ENCODE measurements at places on chromosomes 16 and 17.

DNA sequence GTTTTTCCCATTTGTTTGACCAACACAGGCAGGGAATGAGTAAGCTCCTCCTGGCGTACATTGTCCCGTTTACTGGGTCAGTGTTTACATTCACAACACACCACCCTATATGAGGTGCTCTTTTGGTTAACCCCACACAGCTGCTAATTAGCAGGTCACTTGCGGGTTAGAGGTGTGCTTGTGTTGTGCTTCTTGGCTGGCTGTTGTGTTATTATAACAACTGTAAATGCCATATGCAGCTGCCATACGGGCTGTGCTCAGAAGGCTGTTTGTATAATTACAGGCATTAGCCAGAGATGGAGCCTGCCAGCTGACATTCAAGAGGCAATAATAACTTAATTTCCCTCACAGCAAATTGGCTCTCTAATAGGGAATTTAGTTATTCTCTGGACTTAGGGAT is 205.1 kb upstream of the ELAC2 start:
- no peak for DNase-seq

DNA sequence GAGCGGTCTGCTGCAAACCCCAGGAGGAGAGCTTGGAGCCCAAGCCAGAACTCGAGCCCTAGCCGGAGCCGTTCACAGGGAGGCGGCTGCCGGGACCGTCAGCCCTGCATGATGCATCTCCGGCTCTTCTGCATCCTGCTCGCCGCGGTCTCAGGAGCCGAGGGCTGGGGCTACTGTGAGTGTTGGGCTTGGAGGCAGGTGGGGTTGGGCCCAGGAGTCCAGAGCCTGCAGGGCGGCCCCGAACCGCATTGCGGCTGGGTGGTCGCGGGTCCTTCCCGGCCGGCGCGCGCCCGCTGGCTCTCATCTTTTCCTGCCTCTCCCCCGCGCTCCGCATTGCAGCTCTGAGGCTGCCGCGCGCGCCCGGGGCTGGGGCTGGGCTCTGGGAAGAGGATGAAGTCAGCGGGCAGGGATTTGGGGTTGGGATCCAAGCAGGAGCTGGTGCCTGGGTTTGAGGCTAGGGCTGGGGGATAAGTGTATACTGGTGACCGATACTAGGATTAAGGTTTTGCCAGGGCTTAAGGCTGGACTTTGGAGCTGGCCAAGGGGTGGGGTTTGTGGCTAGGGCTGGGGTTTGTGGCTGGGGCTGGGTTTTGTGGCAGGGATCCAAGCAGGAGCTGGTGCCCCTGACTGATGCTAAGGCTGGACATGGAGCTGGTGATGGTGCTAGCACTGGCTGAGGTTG is 532 bp downstream of the CNTNAP1 start:
- DNase-seq = peak; percentile 55

- peak; percentile 98 for DNase-seq
Observed at GRCh38 chr16:14285513-14286367, 214.6 kb downstream of the MRTFB start.

- DNase-seq = no peak
Observed at GRCh38 chr17:7650509-7651096, at the start of gene ATP1B2. ATP1B2 (plus strand) TSS chr17:7650926; CDS start chr17:7651519, 593 bp downstream.

- DNase-seq = peak; percentile 83
Observed at GRCh38 chr16:58515125-58515870, at the start of gene SETD6. SETD6 (plus strand) TSS chr16:58515517; CDS start chr16:58515538, 21 bp downstream.

DNA sequence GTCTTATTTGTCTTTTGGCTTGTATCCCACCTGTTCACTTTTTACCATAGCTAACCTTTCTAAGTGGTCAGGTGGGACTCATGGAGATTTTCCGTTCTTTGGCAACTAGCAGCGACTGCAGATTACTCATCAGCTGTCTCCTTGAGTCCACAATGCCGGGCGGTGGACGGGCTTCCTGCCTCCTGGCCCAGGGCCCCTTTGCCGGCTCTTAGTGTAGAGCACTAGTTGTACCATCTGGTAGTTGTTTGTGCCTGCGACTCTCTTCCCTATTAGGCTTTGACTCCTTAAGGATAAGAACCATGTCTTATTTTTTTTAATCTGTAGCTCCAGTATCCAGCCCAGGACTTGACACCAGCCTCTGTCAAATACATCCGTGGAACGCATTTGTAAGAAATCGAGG is 399.9 kb downstream of the WWOX start:
- DNase-seq = no peak

GRCh38 chr16:4656221-4656620 is 31.6 kb downstream of the MGRN1 start:
- DNase-seq = no peak

- DNase-seq = peak; percentile 19
Observed at GRCh38 chr16:86509759-86510464, 415 bp upstream of the FOXF1 start.

- DNase-seq = peak; percentile 24
Observed at GRCh38 chr17:76997981-76998531, 129.9 kb downstream of the MGAT5B start.

DNA sequence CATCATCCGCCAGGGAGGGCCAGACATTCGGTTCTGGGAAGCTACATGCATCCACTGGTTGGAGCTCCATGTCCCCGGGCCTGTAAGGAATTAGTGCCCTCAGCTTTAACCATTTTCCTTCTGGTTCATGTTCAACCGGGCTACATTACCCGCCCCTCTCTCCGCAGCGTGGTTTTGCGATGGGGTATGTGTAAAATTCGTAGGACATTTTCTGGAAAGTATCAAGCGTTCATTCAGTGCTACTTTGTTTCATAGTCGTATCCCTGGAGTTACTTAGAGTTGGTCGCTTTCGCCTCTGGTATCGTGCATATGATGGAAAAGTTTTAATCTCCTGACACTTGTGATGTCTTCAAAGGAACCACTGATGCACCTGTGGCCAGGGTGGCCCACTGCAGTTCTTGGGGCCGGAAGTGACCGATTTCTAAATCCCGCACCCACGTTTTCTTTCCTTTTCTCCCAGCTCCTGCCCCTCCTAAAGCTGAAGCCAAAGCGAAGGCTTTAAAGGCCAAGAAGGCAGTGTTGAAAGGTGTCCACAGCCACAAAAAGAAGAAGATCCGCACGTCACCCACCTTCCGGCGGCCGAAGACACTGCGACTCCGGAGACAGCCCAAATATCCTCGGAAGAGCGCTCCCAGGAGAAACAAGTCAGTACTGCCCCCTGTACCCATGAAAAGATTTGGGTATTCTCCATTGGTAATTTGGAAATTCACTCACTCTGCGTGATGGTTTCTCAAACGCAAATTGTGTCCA is 637 bp downstream of the RPL23A start:
- DNase-seq = no peak

- DNase-seq = no peak
Observed at GRCh38 chr17:29948448-29949215, 7.2 kb downstream of the EFCAB5 start.

- peak; percentile 32 for DNase-seq
Observed at GRCh38 chr16:75495076-75495674, at the start of gene CHST6. CHST6 (minus strand) TSS chr16:75495441; CDS start chr16:75479828, 15,613 bp downstream.

GRCh38 chr16:5058476-5058875 is 7.3 kb downstream of the C16orf89 start:
- peak; percentile 62 for DNase-seq

DNA sequence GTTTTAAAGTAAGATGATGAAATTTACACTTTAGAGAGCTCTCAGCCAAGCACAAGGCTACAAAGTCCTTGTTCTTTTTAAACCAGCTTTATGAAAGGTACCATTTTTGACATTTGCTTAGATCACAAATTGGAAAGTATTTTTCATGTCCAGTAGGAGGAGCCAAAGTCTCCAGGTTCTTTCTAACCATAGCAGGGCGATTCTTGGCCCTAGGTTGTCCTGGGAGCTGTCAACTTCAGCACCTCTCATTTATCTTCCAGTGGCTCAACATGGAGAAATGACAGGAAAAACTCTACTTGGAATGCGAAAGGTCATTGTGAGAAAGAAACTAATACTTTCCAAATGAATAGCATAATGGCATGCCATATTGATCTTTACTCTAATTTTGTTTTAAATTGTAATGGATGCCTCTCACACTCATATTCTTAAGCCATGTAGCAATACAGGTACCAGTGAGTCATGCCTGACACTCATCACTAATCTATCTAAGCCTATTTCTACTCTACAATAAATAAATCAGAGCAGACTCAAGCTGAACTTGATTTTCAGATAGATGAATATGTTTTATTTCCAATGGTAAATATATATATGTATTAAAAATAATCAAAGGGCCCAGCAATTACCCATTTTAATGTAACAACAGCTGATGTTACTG is 919.1 kb upstream of the EEF2KMT start:
- DNase-seq = peak; percentile 1

DNA sequence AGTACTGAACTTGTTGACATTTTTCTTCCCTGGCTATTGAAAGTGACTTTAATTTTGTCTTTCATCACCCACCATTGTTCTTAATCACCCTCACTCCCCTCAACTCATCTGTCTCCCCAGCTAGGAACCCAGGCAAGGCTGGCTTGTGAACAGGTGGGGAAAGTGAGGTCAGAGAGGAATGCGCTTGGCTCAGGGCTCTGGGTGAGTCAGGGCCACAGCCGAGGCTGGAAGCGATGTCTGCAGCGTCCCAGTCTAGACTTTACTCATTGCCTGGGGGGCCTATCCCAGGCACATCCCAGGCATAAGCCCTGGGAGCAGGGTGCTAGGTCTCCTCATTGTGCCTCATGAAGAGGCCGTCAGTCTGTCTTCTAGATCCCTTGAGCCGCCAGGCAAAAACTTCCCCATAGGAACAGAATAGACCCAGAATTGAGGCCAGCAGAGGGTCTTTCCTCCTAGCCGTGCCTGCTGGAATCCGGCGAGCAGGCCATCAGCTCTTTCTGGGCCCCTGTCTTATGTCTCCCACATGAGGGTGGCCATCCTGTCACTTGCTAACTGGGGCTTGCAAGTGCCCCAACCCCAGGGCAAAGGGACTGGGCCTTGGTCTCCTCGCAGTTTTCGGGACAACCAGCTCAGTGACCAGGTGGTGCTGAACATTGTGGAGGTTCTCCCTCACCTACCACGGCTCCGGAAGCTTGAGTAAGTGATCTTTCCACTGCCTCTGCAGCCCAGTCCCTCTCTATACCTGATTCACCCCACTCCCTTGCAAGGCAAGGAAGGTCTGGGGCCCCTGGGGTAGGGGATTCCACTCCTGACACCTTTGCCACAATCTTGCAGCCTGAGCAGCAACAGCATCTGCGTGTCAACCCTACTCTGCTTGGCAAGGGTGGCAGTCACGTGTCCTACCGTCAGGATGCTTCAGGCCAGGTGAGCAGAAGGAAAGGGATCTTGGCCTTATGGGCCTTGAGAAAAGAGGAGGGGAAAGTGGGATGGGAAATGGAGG is 40.1 kb downstream of the NLRC5 start:
- DNase-seq = peak; percentile 36

GRCh38 chr17:8237175-8237574 is 10.7 kb downstream of the CTC1 start:
- no peak for DNase-seq

DNA sequence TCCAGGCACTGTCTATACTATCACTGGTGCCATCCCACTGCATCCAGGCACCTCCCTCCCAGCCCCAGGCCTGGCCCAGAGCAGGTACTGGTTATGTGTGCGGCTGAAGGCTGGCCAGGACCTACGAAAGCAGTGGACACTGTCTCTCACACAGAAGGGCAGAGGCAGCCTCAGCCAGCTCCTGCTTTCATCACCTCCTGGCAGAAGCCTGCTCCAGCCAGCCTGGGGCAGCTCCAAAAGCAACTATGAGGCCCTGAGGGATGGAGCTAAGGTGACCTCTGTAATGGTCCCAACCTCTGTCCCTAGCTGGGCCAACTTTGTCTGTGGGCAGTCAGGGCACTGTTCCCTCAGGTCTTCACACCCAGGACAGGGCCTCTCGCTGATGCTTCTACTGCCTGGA is 18.8 kb downstream of the HSD11B2 start:
- DNase-seq = no peak

DNA sequence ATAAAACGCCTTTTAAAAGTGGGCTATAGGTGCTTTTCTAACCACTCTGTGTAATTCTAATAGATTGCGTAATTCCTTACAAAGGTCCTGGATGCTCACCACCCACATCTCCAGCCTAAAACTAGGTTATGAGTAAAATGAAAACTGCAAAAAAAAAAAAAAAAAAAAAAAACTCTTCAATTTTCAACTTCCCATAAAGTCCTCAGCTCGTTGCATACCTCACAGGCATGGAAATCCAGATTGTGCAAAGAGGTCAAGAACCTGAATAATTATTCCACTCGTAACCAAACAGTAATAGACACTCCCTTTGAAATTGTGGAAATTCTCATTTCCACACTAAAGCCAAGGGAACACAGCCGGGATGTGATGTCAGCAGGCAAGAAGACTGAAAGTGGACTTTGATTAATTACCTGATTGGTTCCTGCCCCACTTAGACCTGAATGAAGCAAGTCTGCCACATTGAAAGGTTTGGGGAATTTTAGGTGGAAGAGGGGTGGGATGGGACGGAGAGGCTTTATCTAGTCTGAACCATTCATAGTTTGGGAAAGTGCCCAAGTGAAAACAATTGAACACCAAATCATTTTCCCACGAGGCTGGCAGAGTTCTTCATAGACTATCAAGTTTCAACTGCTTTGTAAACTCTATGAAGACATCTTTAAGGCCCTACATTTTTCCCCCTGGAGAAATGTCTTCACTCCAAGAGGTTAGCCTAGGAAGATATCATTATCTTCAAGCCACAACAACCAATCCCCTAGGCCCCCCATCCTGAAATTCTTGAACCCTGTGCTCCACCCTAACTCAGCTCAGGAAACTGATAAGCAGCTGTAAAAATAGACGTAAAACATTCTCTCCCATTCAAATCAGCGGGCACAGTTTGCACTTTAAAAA is 49.1 kb upstream of the TANC2 start:
- peak; percentile 22 for DNase-seq

DNA sequence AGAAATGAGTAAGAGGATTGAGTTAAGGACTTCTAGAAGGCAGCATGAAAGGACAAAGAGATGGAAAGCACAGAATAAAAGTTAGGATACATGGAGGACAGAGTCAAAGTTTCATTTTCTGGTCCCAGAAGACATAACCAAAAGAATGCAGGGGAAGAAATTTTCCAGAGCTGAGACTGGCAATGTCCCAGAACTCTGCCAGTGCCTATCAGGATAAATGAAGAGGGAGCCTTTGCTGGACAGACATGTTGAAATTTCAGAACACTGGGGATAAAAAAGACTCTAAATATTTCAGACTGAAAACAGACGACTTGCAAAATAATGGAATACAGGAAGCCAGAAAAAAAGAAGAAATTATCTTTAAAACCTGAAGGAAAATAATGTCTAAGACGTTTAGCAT is 55.7 kb downstream of the NT5M start:
- DNase-seq = no peak

DNA sequence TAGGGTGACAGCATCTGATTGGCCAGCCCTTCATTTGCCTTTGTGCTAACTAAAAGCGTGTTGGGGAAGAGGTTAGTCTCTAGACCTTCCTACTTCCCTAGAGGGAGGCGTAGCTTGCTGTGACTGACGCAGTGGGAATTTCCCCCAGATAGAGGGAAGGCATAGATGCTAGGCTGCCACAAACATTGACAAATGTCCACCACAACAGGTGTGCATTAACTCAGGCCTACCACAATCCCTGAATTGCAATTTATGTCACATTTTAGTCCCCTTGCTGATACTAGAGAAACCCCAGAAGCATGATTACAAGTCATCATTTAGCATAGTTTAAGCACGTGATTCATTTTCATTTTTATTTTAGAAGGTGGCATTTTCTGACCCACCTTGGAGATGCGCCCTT is 76.3 kb upstream of the WSB1 start:
- DNase-seq = no peak

- DNase-seq = no peak
Observed at GRCh38 chr17:48613862-48614694, 1.0 kb downstream of the HOXB8 start.

All from fibroblast of skin of scalp (primary cell).